ENCODE measurements at places on chromosomes 7 and 10. TPM values are rescaled to one million over a fixed set of nuclear protein-coding genes. Genes with fewer than 3 reads are reported as not detected.

Gene TMEM184A
- 0.05 TPM for total RNA-seq

Gene KLHL7
- 18.1 TPM for total RNA-seq

Gene AMPH
- not detected for total RNA-seq

Gene FGFR2
- total RNA-seq, result not detected

Gene EPO
- not detected for total RNA-seq

Gene CALML3
- not detected for total RNA-seq

Gene STEAP2
- not detected for total RNA-seq

Gene PLEKHS1
- total RNA-seq, result 0.09 TPM

Gene LRRC61
- 13.0 TPM for total RNA-seq

Gene LIPF
- total RNA-seq, result not detected

- DNase-seq, result no peak
Measured at GRCh38 chr7:50213622-50214017, 90.9 kb upstream of the IKZF1 start.

- no peak for DNase-seq
Measured at GRCh38 chr7:117882594-117882993, 9.4 kb upstream of the CTTNBP2 start.

GRCh38 chr7:32275216-32276009 is 205.2 kb upstream of the PDE1C start:
- peak; percentile 30 for DNase-seq

GRCh38 chr10:62852961-62853702 is 37.0 kb upstream of the EGR2 start:
- DNase-seq, result peak; percentile 68

- DNase-seq, result no peak
Measured at GRCh38 chr10:1134156-1134555, 78.0 kb downstream of the WDR37 start.

DNA sequence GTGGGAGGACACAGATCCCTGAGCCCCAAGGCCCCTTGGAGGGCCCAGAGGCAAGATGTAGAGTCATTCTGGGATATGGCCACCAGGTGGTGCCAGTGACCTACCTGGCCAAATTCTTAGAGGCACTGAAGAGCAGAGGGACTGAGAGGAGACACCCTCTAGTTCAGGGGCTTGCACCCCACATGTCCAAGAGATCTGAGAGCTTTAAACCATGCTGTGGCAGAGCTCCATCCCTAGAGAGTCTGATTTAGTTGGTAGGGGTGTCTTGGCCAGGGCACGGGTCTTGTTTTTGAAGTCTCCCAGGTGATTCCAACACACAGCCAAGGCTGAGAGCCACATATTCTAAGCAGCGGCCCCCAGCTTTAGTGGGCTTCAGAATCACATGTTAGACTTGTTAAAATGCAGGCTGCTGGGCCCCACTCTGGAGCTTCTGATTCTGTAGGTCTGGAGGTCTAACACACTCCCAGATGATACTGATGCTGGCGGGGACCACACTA is 52.5 kb downstream of the PRF1 start:
- DNase-seq, result peak; percentile 83

DNA sequence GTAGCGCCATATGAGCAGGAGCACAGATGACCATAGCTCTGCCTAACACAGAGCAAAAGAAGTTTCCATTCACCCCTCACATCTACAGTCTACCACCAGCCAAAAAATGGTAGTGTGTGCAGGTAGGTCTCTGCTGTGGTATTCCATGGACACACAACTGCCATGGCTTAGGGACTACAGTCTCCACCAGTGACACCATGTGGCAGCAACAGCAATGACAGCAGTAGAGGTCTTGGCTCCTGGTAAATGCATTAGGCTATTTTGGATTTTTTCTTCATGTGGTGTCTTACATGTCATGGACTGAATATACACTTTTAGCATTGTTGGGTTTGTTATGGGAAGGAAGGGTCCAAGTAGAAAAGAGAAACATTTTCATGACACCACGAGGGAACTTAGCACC is 70.1 kb upstream of the CABCOCO1 start:
- peak; percentile 18 for DNase-seq

DNA sequence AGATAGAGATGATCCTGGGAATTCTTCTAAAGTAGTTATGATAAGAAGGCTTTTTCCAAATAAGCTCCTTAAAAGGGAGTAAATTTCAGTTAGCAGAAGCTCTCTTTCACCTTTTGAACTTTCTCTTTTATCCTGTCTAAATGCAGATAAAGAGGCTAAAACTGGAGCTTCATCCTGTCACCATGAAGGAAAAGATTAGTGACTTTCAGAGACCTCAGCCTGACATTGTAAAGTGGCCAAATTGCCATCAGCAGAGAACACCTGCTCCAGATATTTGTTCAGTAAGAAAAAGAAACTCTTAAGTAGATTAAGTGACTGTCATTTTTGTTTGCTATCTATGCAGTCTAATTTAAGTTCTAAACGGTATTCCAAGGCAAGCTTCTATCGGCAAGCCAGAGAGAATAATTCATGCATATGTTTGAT is 18.3 kb downstream of the VWDE start:
- DNase-seq, result no peak

DNA sequence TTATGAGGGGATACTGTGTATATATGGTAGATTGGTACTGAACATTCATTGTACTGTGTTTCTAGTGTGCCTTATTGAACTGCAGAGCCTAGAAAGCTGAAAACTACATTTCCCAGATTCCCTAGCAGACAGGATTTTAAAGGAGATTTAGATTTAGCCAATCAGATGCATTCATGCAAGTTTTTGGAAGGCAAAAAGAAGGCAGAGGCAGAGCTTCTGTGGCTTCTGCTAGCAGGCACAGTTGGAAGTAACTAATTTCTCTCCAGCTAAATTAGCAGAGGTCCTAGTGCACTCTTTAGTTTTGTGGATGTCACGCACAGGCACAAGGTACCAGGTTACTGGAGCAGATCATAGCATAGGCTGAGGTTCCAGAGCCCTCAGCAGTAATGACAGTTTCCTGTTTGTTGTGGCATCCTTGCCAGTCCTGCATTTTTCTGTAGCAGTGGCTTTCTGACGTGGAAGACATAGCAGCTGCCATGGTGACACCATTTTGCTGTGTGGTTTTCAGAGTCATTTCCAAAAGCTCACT is 83.7 kb upstream of the CCDC71L start:
- peak; percentile 32 for DNase-seq

- DNase-seq, result no peak
Measured at GRCh38 chr7:99029466-99030435, 114.2 kb downstream of the SMURF1 start.

Measured in activated CD4-positive, alpha-beta T cell treated with anti-CD3 and anti-CD28 coated beads for 36 hours (primary cell).